ENCODE measurements at places on chromosomes 2 and 18.
A peak's percentile ranks its signal among the peaks of the same experiment; 100 is the strongest.

DNA sequence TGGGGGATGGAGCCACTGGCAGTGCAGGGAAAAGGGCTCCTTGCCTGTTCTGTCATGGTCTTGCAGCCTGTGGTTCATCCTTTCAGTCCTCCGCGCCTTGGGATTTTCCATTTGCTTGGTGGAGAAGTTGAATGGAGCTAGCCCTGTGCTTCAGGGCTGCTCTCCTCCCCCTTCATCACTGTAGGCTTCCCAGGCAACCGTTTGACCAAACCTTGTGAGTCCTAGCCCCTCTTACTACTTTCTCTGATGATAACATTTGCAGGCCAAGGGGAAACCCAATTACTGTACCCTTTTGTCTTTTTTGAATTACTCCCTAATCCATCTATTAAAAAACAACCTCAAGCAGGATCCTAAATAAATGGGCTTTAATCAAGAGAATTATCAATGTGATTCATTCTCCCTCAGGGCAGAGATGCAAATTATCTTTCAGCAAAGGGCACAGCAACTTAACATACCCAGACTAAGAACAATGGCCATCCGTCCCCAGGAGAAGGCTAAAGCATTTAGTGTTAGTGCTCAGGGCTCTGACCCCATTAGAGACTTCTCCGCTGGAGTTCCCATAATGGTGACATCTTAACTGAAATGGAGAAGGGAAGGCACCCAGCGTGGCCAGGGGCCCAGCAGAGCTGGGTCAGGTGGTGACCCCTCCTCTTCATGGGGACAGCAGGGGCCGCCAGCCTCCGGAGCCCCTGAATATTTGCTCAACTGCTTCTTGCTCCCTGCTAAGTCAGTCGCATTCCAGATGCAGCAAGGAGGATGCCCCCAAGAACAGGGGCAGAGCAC lies 40.7 kb downstream of the RHOB start:
- no peak for DNase-seq

- DNase-seq = no peak
Observed at GRCh38 chr18:5966514-5966913, 71.2 kb upstream of the TMEM200C start.

DNA sequence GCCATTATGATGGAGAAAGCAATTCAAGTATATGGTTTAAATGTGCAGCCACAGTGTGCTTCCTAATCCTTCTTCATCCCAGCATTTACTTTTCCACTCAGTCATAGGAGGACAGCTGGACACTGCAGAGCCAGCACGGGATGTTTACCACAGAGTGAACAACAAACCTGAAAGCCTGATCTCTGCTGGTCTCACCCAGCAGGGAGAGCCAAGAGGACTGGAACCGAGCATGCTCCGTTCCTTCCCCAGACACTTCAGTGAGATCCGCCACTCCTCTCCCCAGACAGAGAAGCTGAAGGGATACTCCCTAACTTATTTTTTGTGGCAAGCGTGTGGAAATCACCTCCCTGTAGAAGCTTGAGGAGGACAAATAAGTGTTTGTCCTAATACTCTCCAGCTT lies 23.2 kb upstream of the GORASP2 start:
- no peak for DNase-seq

GRCh38 chr2:64501946-64502345 lies 22.2 kb upstream of the AFTPH start:
- no peak for DNase-seq

DNA sequence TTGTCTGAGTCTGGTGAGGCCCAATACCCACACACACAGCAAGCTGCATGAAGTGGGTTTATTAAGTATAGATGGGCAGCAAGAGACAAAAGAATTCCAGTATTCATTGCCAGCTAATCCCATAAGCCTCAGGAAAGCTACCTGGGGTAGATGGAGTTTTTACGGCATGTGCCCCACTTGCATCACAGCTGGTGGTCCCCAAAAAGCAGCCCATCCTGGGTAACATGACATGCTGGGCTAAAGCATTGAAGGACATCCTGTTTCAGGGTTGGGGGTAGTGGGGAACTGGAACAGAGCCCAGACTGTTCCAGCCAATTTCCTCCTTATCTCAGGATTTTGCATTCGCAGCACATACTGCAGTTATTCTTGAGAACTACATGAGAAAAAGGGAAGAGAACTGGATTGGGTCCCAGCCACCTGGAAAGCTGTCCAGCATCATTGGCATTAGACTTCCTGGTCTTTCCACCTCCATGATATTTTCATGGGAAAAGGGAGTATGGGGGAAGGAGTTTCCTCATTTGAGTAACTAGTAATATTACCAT lies 240.1 kb upstream of the MMADHC start:
- no peak for DNase-seq

DNA sequence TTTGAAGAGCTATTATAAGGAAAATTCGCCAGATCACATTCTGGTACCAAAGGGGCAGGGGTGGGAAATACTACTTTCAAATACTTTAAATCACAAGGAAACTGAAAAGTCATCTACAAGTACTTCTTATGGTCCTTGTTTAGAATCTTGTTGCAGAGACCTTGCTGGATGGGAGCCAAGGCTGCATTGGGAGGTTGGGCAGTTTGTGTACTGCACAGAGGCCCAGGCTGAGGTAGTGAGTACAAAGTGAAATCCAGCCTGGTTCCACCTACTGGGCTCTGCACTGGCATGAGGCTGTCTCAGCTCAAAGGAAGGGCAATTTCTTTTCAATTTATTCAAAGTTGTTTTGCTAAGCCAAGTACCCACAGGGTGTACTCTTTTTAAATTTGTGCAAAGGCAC lies 140.3 kb upstream of the DLX2 start:
- no peak for DNase-seq

GRCh38 chr2:157245846-157246764 lies 11.4 kb upstream of the GALNT5 start:
- DNase-seq = no peak

- no peak for DNase-seq
Observed at GRCh38 chr2:42906557-42907411, 114.4 kb upstream of the HAAO start.

DNA sequence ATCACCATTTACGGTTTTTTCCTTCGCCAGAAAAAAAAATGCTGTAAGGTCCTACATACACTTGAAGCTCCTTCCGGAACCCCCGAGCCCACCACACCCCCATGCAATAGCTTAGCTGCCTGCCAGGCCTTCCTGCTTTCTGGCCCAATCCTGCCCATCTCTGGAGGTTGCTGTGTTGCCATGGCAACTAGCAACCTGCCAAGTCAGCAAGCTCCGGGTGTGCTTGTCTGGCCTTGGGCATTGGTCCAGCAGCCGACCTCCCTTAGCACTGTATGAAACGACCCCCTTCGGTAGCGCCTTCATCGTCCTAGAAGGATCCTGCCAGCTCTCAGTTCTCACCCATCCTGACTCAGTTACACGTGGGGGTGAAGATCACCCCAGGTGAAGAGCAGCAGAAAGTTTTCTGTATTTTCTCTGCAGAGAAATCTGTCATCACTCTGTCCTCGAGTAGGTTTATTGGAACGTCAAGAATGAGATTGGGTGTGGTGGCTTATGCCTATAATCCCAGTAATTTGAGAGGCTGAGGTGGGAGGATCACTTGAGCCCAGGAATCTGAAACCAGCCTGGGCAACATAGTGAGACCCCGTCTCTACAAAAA lies 47.4 kb upstream of the MTCL1 start:
- DNase-seq = no peak

DNA sequence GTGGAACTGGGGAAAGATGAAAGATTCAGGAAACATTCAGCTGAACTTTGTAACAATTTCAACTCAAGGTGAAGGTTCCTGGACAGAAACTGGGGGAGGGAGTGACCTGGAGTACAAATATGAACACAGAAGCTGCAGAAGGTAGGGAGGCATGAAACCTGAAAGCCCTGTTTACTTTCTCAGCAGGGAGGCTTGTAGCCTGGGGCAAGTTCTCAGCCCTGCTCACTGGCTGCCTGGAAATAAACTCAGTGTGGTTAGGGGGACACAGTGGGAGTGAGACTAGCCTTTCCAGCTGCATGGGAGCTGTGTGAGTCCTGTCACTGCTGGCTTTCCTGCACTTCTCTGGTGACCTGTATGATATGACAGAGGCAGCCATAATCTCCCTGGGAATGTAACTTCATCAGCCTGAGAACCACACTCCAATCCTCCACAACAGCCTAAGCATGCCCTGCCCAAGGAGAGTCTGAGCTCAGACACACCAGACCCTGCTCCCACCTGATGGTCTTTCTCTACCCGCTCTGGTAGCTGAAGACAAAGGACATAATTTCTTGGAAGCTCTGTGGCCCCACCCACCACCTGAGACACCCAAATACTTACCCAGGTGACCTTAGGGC lies 77.0 kb downstream of the ZSWIM2 start:
- DNase-seq = peak; percentile 83

GRCh38 chr2:189297446-189297845 lies 117.9 kb upstream of the COL5A2 start:
- DNase-seq = no peak

GRCh38 chr2:105321875-105322646 lies 7.5 kb downstream of the TGFBRAP1 start:
- no peak for DNase-seq

DNA sequence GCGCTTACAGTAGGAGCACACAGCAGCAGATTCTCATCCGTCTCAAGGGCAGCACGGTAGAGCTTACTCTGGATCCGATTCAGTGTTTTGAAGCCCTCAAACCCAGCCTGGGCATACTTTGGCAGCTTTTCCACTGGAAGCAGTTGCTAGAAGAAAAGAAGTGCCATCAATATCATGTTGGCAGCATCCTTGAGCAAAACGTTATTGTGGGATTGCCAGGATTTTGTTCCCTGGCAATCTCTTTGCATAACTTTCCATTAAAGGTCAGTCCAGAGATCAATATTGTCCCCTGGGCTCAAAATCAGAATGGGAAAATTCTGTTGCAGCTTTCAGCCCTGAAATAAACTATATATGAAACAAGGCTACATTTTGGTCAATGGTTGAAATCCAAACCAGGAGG lies 8.4 kb downstream of the SNRNP200 start:
- no peak for DNase-seq

- no peak for DNase-seq
Observed at GRCh38 chr2:120352696-120353590, 7.0 kb downstream of the INHBB start.

- peak; percentile 67 for DNase-seq
Observed at GRCh38 chr2:235106874-235107639, 155.2 kb downstream of the SH3BP4 start.

- DNase-seq = no peak
Observed at GRCh38 chr2:207251022-207251421, 85.3 kb upstream of the KLF7 start.

- DNase-seq = no peak
Observed at GRCh38 chr2:136242687-136243277, 124.8 kb upstream of the CXCR4 start.

GRCh38 chr2:31534636-31535035 lies 46.1 kb downstream of the SRD5A2 start:
- no peak for DNase-seq

GRCh38 chr18:21958707-21959450 lies 210.5 kb upstream of the GATA6 start:
- no peak for DNase-seq

- DNase-seq = peak; percentile 82
Observed at GRCh38 chr2:219045937-219046550, 4.7 kb upstream of the CFAP65 start.

- no peak for DNase-seq
Observed at GRCh38 chr2:219470429-219470828, 28.3 kb upstream of the GMPPA start.

DNA sequence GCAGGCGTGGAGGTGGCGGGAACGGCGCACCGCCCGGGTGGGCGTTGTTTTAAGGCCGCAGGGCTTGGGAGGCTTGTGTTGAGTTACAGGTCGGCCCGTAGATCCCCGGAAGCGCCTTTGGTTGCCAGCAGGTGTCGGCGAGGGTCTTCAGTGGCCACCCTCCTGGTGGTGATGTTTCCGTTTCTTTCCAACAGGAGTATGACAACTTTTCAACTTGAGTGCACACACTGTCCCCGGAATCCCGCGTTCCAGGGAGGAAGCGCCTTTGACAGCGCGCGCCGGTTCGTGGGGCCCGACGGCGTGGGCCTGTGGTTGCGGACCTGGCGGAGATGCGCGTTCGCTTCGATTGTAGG lies 1.0 kb upstream of the HDAC4 start:
- DNase-seq = no peak

- DNase-seq = no peak
Observed at GRCh38 chr2:14330884-14331283, 301.6 kb upstream of the LRATD1 start.

Measured in Caco-2 (cell line).